ENCODE measurements at places on chromosomes 6 and 20.

- DNase-seq: no peak
Measured at GRCh38 chr6:83006270-83006905, 59.3 kb downstream of the UBE3D start.

DNA sequence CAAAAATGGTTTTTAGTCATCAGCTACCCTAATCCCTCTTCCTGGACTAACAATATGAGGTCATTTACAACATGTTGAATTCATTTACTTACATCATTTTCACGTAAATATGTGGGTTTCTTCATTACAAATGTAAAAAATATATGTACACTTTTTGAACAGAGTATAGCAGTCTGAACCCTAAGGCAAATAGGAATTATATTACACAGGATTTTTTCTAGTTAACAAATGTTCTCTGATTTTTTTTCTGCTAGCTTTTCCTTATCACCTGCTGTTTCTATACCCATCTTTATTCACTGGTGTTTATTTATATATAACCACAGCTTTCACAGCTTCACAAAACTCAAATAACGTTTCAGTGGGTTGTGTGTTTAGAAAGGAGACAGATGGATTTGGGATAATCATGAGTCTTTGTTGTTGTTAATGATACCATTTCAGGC lies 21.0 kb upstream of the CD2AP start:
- DNase-seq: no peak

DNA sequence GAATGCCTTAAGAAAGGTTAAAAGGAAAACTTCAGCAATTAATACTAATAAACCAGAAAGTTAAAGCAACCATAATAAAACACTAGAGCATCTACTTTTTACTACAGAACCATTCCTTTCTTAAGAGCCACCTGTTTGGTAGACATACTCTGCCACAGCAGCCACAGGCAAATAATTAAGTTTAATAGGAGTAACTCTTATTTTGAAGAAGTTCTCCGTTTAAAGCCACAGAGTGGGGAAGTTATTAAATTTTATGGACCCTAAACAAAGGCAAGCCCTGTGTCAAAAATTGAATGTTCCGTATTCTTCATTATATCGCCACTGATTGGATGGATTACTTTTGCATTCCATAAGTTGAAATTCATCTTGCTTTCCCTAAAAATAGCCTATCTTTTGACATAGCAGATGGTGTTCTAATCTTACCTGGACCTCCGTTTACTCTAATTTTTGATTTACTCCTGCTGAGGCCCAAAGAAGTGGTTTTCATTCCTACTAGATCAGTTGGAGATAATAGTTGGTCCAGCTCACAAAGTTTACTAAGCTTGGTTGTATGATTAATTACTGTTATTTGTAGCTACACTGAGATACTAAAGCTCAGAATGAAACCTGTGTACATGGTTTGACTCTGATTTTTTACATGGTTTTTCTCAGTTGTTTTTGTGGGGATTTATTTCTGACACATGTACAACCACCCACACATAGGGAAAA lies 140.4 kb upstream of the SUPT3H start:
- DNase-seq: no peak

DNA sequence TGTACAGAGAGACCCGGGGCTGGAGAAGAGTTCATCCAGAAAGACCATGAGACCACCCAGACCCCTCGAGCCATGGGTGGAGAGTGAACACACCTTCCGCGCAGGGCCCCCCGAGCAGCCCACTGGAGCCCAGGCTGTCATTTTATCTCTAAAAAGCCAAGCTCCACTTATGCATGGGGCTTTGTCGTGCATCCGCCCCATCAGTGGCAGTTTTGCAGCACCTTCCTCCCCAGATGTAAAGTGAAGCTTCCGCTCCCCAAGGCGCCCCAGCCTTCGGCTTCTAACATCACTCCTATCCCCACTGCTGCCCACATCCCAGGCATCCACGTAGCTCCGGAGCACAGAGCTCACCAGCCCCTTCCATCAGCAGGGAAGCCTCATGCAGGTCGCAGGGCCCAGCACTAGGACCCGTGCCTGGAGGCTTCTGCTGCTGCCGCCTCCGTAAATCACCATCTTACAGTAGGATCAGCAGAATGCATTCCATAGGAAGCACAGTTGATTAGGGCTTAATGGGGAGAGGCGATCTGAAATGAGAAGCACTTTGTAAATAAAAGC lies 301.1 kb downstream of the TAF4 start:
- DNase-seq: no peak

- peak; percentile 4 for DNase-seq
Measured at GRCh38 chr6:130070792-130071191, 52.4 kb downstream of the L3MBTL3 start.

GRCh38 chr20:63293456-63293855 lies 470 bp downstream of the COL20A1 start:
- no peak for DNase-seq

GRCh38 chr20:37690626-37691369 lies 3.0 kb upstream of the CTNNBL1 start:
- no peak for DNase-seq

DNA sequence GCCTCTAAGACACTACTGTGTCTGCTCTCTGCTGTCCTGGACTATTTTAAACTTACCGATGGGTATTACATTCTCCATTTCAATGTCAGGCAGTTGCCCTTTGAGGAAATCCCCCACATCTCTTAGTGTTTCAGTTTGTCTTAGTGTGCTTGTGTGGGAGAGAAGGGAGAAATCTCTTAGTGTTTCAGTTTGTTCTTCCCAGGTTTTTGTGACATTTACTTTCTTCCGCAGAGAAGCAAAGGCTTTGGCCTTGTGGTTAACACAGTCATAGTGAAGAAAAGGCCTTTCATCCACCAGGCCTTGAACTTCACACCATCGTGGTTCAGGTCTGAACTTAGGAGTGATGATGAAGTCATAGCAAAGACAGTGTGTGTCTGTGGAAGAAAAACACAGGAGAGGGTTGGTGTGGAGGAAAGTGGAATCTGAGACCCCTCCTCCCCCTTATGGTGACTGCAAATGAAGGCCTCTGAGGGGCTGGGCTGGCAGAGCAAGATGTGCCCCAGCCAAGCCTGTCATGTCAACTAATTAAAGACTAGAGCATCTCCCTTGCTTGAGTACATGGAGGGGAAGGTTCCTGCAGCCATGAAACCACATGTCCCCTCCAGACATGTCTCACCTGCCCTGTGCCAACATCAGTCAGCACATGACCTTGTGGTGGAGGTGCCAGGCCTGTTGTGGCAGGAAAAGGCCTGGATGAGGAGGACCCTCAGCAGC lies 23.9 kb downstream of the RAET1L start:
- no peak for DNase-seq

- DNase-seq: no peak
Measured at GRCh38 chr6:43124481-43124880, 46.6 kb upstream of the SRF start.

DNA sequence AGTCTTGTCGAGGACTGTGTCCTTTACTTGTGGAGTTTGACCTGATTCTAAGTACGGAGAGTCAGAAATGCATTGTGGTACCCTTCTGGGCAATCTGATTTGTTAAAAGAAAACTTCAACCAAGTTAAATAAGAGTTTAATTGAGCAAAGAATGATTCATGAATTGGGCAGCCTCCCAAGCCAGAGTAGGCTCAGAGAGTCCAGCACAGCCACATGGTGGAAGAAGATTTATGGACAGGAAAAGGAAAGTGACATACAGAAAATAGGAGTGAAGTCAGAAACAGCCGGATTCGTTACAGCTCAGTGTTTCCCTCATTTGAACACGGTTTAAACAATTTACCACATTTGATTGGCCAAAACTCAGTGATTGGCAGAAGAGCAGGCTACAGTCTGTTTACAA lies 329.2 kb downstream of the DHX35 start:
- no peak for DNase-seq

DNA sequence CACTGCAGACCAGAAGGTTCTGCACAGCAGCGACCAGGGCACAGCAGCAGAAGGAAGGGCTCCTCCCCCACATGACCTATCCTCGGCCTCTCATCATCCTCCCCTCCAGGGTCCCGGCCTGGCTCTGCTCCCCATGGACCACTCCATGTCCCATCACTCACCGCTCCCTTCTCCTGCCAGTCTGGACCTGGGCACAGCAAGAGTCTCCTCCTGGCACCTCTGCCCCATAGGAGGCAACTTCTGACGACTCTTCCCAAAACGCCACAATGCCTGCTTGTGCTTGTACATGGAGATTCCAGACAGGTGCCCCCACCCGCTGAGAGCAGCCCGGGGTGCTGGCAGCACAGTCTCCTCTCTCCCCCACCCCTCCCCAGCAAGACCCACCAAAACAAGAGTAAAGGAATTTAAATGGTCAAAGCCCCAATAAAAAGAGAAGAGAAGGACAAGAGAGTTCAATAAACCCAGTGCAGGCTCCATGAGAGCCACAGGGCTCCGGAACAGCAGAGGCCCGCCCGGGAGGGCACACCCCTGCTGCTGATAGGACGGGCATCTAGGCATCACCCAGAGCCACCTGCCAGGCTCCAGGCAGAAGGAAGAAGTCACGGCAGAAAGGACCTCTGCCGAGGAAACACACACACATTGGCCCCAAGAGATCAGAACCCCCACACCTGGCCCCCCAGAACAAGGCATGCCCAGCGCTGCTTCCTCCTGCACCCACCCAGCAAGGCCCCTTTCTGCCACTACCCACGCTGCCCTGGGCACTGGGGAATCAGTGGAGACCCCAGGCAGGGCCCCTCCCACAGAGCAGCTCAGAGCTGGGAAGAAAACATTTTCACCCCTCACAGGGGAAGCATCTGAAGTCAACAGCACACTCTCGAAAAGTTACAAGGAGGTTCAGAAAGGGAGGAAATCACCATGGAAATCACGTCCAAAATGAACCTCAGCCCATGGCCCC lies 15.2 kb downstream of the TAF4 start:
- no peak for DNase-seq

DNA sequence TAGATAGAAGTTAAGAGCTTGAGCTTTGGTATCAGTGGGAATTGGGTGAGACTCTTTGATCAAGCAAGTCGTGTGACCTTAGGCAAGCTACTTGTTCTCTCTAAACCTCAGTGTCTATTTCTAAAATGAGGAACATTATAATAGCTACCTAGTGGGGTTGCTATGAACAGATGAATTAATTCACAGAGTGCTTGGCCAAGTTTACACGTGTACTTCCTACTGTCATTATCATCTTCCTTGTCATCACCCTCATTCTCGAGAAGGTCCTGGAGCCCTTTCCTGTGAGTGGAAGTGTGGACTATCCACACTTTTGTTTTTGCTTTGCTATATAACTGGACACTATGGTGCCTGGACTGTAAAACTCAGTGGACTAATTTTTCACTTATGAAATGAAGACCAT lies 64.0 kb downstream of the BCKDHB start:
- DNase-seq: no peak

GRCh38 chr20:1184638-1185315 lies at the start of gene TMEM74B:
TMEM74B (minus strand) TSS chr20:1184981; CDS start chr20:1183801, 1,180 bp downstream.
- DNase-seq: no peak

DNA sequence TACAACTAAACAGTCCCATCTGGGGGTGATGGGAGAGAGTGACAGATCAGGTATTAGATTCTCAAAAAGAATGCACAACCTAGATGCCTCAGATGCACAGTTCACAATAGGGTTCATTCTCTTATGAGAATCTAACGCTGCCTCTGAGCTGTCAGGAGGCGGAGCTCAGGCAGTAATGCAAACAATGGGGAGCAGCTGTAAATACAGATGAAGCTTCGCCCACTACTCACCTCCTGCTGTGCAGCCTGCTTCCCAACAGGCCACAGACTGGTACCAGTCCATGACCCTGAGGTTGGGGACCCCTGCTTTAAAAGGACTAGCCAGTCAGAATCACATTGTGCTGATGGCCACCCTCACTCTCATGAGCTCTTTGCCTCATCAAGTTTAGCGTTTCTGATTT lies 247.0 kb upstream of the KCNQ5 start:
- no peak for DNase-seq

- DNase-seq: no peak
Measured at GRCh38 chr6:169073311-169073710, 180.3 kb downstream of the THBS2 start.

DNA sequence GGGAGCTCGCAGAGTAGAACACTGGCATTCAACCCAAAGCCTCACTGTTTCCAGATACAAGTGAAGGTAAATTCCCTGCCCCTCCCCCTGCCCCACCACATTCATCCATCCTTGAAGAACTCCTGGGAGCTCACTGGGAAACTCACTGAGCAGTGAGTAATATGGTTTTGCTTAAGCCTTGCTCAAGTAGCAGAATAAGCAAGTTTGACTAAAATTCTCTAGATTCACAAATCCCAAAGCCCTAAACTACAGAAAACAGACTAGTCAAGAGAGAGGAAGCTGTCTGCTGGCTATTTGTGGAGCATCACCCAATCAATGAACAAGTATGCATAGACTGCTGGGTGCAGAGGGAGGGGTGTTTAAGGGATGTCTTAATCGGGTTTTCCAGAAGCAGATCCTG lies 82.1 kb downstream of the UNC5CL start:
- no peak for DNase-seq

- DNase-seq: no peak
Measured at GRCh38 chr20:33442136-33443005, 1.2 kb downstream of the SNTA1 start.

- no peak for DNase-seq
Measured at GRCh38 chr20:45407067-45407745, 883 bp upstream of the DBNDD2 start.

DNA sequence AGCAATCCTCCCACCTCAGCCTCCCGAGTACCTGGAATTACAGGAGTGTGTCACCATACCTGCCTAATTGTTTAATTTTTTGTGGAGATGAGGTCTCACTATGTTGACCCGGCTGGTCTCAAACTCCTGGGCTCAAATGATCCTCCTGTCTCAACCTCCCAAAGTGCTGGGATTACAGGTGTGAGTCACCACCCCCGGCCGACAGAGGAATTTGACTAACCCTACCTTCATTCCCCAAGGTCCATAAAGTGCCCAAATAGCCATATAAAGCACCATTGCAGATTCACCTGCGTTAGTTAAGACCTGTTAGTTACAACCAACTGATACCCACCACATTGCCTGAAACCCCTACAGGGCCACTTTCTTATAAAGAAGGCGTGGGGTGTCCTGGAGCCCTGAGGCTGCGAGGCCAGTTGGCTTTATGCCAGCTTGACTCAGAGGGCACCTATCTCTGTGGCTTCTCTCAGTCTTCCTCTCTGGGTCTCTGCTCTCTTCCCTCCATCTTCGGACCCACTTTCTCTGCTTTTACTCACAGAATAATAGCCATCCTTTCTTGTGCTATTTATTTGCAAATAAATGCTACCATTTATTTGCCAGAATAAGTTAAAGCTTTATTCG lies 65.6 kb downstream of the SLC2A10 start:
- DNase-seq: no peak

DNA sequence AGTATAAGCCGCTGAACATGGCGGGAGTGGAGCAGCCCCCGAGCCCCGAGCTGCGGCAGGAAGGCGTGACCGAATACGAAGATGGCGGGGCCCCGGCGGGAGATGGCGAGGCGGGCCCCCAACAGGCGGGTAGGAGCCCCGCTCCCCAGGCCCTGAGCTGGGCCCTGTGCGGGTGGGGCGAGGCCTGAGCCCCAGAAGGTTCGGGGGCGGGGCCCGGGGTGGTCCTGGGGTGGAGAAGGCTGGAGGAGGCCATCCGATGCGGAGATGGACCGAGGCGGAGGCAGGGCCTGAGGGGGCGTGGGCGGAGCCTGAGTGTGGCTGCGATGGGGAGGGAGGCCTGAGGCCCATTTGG lies 7.1 kb downstream of the L3MBTL1 start:
- DNase-seq: no peak

Measured in CD4-positive, alpha-beta T cell treated with Interleukin-21 for 1 hour (primary cell).